Putamen (tissue), 1 donor: ENCODE measurements at places on chromosomes 5 and 9.

DNA sequence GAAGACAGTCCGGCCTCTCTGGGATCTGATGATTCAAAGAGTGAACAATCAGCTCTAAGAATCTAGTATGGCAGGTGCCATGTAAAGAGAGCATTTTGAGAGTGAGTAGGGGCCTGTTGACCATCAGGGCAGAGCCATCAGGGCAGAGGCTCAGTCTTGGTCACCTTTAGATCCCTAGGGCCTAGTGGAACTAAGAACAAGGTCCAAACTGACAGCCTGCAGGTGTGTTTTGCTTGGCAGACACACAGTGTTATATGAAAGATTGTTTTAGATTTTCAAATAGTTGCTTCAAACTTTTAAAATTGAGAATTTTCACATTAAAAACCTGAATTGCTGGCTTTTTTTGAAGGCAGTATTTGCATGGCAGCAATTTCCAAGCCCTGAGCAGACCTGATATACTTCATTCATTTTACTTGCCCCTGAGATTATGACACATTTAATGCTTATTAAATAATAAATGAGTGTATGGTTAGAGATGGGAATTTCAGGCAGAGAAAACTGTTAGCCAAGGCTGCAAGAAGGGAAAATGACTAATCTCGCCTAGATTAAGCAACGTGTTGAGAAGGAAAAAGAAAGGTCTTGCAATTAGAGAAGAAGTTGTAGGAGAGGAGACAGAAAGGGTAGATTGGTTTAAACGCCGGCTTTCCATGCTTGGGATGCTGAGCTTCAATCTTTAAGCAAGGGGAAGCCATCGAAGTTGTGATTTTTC is 279.6 kb downstream of the ARRDC3 start:
- no peak for DNase-seq

- no peak for DNase-seq
These were observed 15.6 kb upstream of the ACSL6 start for GRCh38 chr5:132027027-132027426.

DNA sequence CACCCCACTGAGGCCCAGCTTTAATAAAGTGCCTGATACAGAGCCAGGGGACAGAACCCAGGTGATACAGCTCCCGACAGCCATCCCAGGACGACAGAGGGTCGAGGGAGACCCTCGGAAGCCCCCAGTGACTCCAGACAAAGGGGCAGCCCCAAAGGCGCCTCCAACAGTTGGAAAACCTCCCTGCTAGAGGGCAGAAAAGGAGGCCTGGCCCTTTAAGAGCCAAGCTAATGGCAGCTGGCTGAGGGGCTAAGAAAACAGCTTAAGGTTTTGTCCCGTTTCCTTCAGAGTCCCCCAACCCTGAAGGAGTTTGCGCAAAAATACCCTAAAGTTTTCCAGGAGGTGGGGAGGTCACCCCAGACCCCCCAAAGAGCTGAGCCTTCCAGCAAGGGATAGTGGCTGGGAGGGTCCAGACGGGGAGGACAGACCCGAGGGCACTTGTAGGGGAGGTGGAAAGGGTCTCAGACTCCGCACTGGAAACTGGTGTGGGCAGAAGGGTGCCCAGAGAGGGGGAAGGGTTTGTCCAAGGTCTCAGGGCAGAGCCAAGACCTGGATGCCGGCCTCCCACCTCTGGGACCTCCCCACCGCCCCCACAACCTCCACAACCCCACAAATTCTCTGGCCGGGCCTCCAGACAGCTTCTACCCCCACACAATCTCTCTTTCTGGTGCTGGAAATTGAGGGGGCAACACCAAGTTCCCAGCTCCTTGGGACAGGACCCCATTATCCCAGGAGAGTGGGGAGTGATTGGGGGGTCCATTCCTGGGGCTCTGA is 8.2 kb upstream of the AK1 start:
- DNase-seq: no peak

GRCh38 chr9:79014929-79015699 is 556.7 kb upstream of the TLE4 start:
- no peak for DNase-seq

GRCh38 chr5:44626846-44627245 is 181.9 kb upstream of the MRPS30 start:
- no peak for DNase-seq

GRCh38 chr9:71121275-71122021 is at the start of gene TRPM3:
Gene TRPM3, minus strand, starts transcription at chr9:71121621. Its CDS starts 267 bp downstream, at chr9:71121354.
- DNase-seq: peak; percentile 7

DNA sequence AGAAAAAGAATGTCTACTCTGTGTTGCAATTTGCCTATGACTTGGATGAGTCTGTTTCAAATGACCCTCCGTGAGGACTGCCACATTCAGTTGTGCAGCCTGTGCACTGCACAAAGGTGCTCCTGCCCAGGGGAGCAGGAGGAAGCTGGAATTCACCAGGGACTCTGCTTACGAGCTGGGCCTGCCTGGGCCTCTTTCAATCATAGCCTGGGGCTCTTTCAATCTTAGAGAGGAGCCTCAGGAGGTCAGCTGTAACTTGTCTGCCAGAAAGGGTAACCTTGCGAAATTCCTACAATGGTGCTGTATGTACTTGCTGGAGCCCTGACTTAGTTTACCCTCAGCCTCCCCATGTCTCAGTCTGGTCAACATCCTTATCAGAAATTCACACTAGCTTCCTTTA is 8.4 kb upstream of the SFXN1 start:
- no peak for DNase-seq

DNA sequence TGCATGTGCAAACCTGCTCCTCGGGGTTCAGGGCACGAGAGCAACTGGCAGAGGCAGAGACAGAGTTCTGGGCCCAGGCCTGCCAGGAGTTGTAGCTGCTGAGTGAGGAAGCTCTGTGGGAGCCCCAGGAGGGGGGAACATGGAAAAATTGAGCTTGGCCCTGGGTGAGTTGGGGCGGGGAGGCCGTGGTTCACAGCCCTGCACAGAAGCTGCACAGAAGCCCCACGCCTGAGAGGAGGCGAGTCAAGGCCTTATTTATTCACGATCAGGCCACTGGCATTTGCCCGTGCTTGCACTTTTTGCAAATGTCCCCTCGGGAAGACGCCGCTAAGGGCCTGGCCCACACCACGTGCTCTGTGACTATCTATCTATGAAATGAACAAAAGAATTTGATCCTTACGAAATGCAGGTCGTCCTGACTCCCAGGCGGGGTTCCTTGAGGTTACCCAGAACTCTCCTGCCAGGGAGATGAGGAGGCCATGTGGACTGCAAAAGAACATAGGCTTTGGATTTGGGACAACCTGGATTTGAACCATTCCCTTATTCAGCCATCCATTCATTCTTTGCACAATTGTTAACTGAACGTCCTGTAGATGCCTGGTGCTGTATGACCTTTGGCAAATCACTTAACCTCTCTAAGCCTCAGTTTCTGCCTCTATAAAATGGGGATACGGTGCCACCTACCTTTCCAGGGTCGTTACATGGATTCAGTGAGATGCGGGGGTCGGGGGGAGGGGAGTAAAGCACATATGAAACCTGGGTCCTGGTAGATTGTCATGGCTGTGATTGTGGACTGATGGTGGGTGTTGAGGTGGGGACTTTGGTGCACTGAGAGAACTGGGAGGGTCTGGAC is 17.9 kb downstream of the COL27A1 start:
- DNase-seq: no peak

- DNase-seq: no peak
These were observed 116.7 kb upstream of the RANBP3L start for GRCh38 chr5:36418152-36418979.

GRCh38 chr9:76223749-76224340 is 170.4 kb downstream of the RFK start:
- DNase-seq: no peak

GRCh38 chr9:101376111-101376848 is 8.5 kb downstream of the BAAT start:
- no peak for DNase-seq

- DNase-seq: no peak
These were observed 153.8 kb downstream of the CDH12 start for GRCh38 chr5:22699319-22699718.

GRCh38 chr9:34576597-34577399 is 12.7 kb downstream of the CNTFR start:
- no peak for DNase-seq

DNA sequence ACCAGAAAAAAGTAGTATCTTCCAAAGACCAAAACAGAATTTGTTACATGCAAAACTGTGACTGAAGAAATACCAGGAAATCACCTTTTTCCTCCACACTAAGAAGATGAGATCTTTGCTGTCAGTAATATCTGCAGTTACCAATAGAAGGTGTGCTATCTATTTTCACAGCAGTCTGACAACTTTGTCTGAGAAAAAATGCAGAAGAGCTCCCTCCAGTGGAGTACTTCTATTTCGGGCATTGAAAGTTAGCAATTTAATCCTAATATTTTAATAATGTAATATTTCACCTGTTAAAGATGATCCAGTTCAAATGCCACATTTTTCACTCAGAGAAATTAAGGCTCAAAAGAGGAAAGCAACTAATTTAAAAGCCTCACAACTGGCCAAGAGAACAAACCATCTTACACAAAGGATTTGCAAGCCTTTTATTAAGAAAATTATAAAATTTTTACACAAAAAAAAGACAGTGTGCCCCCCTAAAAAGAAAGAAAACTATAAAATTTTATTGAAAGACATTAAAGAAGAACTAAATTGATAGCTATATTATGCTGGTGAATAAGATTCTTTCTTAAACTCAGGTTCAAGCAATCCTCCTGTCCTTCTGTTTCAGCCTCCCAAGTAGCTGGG is 50.6 kb downstream of the DEPDC1B start:
- peak; percentile 26 for DNase-seq

- no peak for DNase-seq
These were observed 436.0 kb upstream of the CDH9 start for GRCh38 chr5:27474395-27474794.

GRCh38 chr9:4102078-4102477 is 197.8 kb downstream of the GLIS3 start:
- DNase-seq: no peak

DNA sequence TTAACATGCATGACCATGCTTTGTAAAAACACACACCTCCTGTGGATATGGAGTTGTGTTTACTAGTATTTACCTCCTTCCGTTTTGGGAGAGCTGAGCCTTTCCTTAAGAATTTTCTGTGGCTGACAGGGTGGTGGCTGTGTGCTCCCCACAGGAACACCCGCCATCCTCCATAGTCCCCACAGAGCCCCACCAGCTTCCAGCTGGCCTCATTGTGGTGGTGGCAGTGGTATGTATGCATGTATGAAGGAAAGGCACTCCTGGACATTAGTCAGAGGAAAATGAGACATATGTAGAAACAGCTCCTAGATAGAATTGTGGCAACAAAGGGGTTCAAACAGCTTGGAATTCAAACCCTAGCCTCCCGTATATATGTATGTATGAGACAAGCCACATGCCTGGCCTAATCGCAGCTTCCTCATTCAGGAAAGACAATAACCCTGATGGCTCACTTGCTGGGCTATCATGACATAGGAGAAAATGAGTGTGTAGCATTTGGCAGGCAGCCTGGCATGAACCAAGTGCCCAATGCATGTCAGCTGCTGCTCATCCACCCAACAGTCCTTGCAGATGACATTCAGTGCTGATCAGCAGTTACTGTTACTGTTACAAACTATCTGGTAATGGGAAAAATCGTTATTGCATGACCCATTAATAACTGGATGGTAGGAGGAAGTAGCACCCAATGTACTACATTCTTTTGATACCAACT is 459.7 kb downstream of the EBF1 start:
- no peak for DNase-seq

- DNase-seq: no peak
These were observed 103.3 kb upstream of the EDIL3 start for GRCh38 chr5:84487963-84488362.

DNA sequence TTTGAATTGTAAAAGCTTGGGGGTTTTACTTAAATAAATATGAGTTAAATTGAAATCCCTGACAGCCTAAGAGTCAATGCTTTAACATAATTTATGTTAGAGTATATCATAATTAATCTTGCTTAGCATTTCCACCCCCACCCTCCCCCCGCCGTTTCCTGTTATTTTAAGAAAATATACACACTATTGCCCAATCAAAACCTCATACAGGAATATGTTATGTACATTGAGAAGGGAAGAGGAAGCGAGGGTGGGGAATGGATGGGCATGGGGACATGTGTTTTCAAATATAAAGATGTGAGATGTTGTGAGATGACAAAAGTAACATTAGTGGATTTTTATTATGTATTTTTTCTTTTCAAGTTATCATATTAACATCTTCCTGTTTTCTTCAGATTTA is 561.1 kb upstream of the MEF2C start:
- no peak for DNase-seq

DNA sequence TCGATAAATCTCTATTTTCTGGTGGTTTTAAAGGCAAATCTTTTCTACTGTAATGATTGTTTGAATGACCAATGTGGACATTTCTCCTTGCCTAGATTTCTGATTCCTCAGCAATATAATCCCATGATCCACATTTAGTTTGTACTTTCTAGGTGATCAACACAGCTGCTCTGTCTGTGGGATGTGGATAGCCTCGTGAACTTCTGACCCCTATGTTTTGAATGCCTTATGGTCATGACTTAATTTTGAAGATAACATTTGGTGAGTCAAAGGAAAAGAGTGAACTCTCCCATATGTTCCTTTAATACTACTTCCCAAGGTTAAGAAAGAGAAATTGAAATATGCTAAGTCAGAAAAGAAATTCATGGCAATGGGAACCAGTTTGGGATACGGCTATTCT is 147.5 kb downstream of the CAVIN4 start:
- no peak for DNase-seq

GRCh38 chr9:109311286-109311685 is 9.6 kb downstream of the EPB41L4B start:
- no peak for DNase-seq

GRCh38 chr9:132873403-132873802 is 4.7 kb downstream of the AK8 start:
- DNase-seq: no peak

DNA sequence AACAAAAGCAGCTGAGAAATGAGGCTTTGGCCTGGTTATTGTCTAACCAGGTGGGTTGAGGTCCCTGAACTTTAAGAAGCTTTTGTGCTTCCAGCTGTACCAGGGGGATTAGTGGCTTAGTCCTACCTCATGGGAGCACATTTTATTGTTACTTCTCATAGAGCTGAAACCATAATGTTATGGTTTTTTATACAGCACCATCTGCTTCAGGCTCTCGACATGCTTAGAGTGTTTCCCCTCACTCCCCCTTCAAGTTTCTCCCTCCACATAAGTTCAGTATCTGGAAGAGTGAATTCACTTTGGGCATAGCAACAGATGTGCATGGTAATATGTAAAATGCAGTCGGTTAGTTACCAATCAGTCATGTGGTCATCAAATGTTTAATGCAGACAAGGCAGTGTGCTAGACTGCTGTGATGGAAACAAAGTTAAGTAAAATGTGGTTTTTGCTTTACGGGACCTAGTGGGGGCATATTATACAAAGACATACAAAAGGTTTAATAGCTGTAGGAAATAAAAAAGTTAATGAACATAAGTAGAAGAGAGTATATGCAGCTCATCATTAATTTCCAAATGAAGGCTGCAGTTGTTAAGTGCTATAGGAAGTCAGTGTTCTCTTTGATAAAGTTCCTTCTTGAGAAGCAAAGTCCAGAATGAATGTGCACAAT is 95.9 kb upstream of the SPRY4 start:
- DNase-seq: no peak

GRCh38 chr5:139763930-139764791 is 31.4 kb upstream of the PSD2 start:
- DNase-seq: peak; percentile 81

GRCh38 chr5:119366540-119366881 is 10.7 kb downstream of the TNFAIP8 start:
- DNase-seq: no peak
